ENCODE measurements at places on chromosomes 16 and 17. TPM values are rescaled to one million over a fixed set of nuclear protein-coding genes. Genes with fewer than 3 reads are reported as not detected.

The WIPI1 gene
- total RNA-seq: 53.5 TPM

The NR1D1 gene
- 2.6 TPM for total RNA-seq

The TMIGD1 gene
- not detected for total RNA-seq

DNA sequence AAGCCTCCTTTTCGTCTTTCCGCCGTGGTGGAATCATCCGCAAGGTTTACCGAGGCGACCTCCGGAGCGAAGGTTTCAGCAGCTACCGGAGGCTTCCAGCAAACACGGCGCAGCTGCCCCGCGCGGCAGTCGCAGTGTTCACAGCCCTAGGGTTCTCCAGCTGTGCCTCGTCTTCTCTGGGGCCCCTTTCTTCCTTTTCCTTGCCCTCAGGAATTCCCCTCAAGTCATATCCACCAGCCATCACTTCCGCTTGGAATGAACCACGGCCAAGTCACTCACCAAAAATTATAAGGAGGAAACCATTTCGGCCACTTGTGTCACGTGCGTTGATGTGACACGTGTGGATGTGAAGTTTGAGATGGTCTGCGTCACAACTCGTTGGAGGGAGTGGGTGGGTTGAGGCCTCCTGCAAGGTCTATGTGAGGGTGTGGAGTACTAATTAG, 636 bp upstream of the ERN1 start:
- H3K27ac ChIP-seq: peak overlapping the region; percentile 5
- H3K36me3 ChIP-seq: no peaks in the 10 kb centered on the region
- peak overlapping the region; percentile 71 for H3K4me3 ChIP-seq
- peaks cover 13% of the 10 kb centered on the region for H3K27me3 ChIP-seq

DNA sequence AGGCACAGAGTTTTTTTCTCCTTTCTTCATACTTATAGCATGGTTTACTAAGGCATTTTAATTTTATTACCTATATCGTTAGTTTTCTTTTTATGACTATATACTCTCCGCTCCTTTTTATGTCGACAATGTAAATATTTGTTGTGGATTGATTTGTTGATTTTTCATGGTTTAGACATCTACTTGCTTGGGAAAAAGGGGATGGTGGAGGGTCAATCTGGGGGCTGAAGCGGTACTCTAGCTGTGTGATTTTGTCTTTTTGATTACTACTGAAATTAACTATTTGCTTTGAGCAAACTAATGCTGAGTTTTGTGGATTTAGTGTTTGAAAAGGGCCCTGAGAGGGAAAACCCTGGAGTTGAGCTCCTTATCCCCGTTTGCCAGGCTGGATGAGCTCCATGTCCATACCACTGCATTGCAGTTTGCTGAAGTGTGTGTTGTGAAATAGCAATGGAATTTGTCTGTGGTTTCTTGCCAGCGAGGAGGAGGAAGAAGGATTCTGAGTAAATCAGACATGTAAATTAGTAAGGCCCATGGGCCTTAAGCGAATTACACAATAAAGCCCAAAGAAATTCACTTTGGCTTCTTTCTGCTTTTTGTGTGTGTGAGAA, 72.0 kb downstream of the FTO start:
- H3K36me3 ChIP-seq: no peaks in the 10 kb centered on the region
- H3K4me1 ChIP-seq: peaks cover 41% of the 10 kb centered on the region
- H3K27ac ChIP-seq: no peak overlapping the region
- H3K4me3 ChIP-seq: no peak overlapping the region
- H3K27me3 ChIP-seq: no peaks in the 10 kb centered on the region
- DNase-seq: no peak

GRCh38 chr17:47929218-47930000, 12.0 kb upstream of the PNPO start:
- H3K27me3 ChIP-seq: no peaks in the 10 kb centered on the region
- H3K4me1 ChIP-seq: peaks cover 2% of the 10 kb centered on the region
- DNase-seq: no peak
- peaks cover 16% of the 10 kb centered on the region for H3K36me3 ChIP-seq
- no peak overlapping the region for H3K4me3 ChIP-seq
- H3K27ac ChIP-seq: no peak overlapping the region

The CCL14 gene
- not detected for total RNA-seq

The CDH3 gene
- total RNA-seq: 110 TPM

DNA sequence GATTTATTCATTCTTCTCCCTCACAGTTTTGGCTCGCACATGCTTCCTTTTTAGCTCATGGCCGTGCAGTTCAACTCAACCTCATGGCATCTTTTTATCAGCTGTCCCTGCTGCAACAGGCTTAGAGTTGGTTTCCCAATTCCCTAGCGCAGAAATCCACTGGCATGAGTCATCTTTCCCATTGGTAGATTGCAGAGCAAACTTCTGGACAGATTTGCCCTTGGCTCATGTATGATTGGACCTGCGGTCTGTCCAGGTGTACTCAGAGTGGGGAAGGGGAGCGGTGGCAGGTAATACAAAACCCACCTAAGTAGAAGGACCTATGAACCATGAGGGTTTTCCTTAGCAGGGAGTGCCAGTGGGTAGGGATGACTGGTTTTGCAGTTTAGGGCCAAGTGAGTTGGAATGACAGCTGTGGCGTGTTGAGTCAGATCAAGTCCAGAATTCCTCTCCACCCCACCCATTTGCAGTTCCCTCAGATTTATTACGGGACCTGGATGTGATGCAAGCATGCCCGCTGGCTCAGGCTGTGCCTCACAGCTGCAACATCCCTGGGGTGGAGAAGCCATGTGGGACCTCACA, 584.7 kb downstream of the WWOX start:
- H3K36me3 ChIP-seq: no peaks in the 10 kb centered on the region
- no peaks in the 10 kb centered on the region for H3K27me3 ChIP-seq
- H3K4me1 ChIP-seq: no peaks in the 10 kb centered on the region

The BRIP1 gene
- total RNA-seq: 14.3 TPM

GRCh38 chr16:78184238-78185183, 85.1 kb downstream of the WWOX start:
- H3K4me3 ChIP-seq: no peak overlapping the region
- peaks cover 3% of the 10 kb centered on the region for H3K4me1 ChIP-seq
- no peak overlapping the region for H3K27ac ChIP-seq
- no peaks in the 10 kb centered on the region for H3K27me3 ChIP-seq
- no peak for DNase-seq

DNA sequence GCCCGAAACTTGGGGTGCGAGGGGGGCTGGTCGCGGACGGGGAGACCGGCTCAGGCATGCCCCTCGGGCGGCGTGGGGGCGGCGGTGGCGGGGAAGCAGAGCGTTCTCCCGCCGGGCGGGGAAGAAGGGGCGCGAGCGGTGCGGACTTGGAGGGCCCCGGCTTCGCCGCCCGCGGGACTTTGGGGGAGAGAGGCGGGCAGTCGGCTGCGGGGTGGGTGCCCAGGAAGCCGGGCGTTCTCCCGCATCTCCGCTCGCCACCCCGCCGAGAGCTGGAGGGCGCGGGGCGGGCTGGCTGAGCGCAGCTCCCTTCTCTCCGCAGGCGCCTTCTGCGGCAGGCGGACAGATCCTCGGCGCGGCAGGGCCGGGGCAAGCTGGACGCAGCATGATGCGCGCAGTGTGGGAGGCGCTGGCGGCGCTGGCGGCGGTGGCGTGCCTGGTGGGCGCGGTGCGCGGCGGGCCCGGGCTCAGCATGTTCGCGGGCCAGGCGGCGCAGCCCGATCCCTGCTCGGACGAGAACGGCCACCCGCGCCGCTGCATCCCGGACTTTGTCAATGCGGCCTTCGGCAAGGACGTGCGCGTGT, 772 bp downstream of the NTN1 start:
- peak overlapping the region; percentile 83 for H3K4me3 ChIP-seq
- H3K27ac ChIP-seq: no peak overlapping the region
- peaks cover 65% of the 10 kb centered on the region for H3K27me3 ChIP-seq
- H3K4me1 ChIP-seq: peaks cover 2% of the 10 kb centered on the region

DNA sequence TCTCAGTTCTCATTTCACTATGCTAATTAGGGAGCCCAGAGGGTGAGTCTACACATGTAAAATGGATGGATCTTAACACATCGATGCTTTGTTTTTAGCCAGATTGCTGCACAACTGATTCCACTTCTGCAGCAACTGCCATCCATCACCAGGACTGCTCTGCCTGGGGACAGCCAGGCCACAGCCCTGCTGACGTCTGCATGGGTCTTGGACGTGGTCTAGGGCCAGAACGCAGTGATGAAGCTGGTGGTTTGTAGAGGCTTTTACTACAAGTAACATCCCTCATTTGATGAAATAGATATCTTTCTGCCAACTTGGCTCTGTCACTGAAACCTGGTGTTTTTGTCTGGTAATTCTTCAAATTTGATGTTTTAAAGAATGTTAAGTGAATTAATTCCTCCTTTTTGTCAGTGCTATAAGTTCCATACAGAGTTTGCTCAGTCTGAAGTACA, 50.6 kb downstream of the MARCHF10 start:
- H3K27ac ChIP-seq: no peak overlapping the region
- H3K36me3 ChIP-seq: no peaks in the 10 kb centered on the region
- peaks cover 9% of the 10 kb centered on the region for H3K4me1 ChIP-seq
- peaks cover 18% of the 10 kb centered on the region for H3K27me3 ChIP-seq

The PRR29 gene
- 3.7 TPM for total RNA-seq

The QPRT gene
- 106 TPM for total RNA-seq

- H3K36me3 ChIP-seq: peaks cover 2% of the 10 kb centered on the region
- H3K4me1 ChIP-seq: no peaks in the 10 kb centered on the region
- H3K4me3 ChIP-seq: no peak overlapping the region
- peaks cover 29% of the 10 kb centered on the region for H3K27me3 ChIP-seq
Measured at GRCh38 chr16:2808181-2808580, 8.9 kb upstream of the PRSS21 start.

GRCh38 chr16:89093602-89094251, at the start of gene ACSF3:
Gene ACSF3 (plus strand): TSS chr16:89093852. CDS start chr16:89100682, 6,830 bp downstream.
- H3K27me3 ChIP-seq: peaks cover 49% of the 10 kb centered on the region
- no peaks in the 10 kb centered on the region for H3K36me3 ChIP-seq
- peaks cover 32% of the 10 kb centered on the region for H3K4me1 ChIP-seq

DNA sequence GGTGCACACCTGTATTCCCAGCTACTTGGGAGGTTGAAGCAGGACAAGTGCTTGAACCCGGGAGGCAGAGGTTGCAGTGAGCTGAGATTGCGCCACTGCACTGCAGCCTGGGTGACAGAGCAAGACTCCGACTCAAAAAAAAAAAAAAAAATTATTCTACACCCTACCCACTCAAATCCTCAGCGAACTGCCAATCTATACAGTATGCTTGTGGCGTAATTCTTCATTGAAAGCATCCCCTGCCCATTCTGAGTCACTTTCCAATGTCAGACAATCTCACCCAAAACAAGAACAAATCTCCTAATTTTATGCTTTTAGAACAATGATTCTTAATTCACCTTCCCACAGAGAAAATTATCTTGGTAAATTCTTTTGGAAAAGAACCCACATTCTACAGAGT, 12.0 kb downstream of the AMFR start:
- no peak for DNase-seq
- no peaks in the 10 kb centered on the region for H3K27me3 ChIP-seq
- no peak overlapping the region for H3K4me3 ChIP-seq

GRCh38 chr17:7132511-7133094, 18.0 kb upstream of the ASGR2 start:
- H3K4me3 ChIP-seq: no peak overlapping the region
- H3K4me1 ChIP-seq: peaks cover 22% of the 10 kb centered on the region
- H3K36me3 ChIP-seq: no peaks in the 10 kb centered on the region
- peak overlapping the region; percentile 29 for H3K27ac ChIP-seq

DNA sequence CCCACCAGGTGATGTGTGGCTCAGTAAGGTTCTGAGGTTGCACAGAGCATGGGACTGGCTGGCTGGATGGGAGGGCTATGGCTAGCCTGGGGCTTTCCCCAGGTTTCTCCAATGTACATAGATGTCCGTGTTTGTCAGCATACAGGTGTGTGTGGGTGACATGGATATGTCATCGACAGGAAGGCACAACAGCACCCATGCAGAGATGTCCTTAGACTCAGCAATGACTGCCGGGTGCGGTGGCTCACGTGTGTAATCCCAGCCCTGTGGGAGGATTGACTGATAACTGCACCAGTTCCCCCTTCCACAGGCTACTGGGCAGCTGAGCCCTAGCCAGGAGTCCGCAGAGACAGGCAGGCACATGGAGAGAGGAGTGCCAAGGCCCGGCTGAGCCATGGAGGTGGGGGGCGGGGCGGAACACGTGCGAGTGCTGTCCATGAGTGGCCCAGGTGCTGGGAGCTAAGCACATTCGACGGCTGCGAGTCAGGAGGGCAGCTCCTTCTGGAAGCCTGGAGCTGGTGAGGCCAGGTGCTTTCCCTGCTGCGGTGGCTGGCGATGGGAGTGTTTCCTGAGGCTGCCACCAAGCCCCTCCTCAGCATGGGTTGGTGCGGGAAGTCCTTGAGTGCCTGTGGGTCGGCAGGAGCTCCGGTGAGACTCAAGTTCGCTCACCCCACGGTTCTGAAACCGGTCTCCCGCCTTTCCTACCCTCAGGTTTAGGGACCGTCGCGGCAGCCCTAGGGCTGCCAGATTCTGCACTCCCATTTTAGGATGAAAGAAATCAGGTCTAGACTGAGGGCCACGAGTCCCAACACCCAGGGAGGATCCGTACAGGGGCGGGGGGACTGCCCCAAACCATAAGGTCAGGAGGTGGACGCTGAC, 858 bp upstream of the ASPSCR1 start:
- H3K4me1 ChIP-seq: peaks cover 2% of the 10 kb centered on the region
- H3K36me3 ChIP-seq: no peaks in the 10 kb centered on the region
- H3K27me3 ChIP-seq: peaks cover 10% of the 10 kb centered on the region
- no peak for DNase-seq
- peak overlapping the region; percentile 94 for H3K27ac ChIP-seq

DNA sequence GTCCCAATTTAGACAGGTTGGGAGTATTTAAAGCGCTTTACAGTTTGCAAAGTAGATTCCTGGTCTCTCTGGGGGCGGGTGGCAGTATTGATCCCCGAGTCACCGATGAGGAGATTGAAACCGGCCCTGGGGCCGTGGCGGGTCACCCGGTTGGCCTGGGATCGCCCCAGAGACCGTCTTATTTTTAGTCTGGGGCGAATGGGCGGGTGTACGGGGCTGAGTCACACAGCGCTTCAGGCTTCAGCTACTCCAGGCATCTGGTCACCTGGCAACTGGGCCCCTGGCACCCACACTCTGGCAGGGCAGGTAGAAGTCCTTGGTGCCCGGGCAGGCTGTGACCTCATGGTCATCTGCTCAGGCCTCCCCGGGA, 669 bp downstream of the MIEF2 start:
- no peaks in the 10 kb centered on the region for H3K27me3 ChIP-seq
- peak overlapping the region; percentile 80 for H3K4me3 ChIP-seq
- H3K36me3 ChIP-seq: peaks cover 5% of the 10 kb centered on the region
- H3K4me1 ChIP-seq: peaks cover 18% of the 10 kb centered on the region
- no peak for DNase-seq

The CA5A gene
- not detected for total RNA-seq

DNA sequence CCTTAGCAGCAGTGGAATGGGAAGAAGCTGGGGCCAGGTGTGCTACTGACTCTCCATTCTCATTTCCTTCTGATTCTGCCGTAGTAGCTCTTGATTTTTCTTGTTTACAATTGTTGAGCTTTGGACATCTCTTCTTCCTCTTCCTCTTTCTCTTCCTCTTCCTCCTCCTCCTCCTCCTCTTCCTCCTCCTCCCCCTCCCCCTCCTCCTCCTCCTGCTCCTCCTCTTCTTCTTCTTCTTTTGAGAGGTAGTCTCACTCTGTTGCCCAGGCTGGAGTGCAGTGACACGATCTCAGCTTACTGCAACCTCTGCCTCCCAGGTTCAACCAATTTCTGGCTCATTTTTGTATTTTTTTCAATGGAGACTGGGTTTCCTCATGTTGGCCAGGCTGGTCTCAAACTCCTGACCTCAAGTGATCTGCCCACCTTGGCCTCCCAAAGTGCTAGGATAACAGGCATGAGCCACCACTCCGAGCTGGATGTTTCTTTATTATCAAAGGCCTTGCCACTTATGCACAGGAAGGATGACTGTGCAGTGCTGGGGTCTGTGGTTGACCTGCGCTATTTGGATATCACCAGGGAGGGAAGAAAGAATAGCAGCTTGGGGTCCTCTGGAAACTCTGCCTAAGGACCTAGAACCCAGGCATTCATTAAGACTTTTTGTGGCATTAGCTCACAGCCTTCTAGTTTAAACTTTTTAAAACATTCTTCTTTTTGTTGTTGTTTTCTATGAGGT, 127.8 kb upstream of the KCNJ16 start:
- no peaks in the 10 kb centered on the region for H3K36me3 ChIP-seq
- H3K4me1 ChIP-seq: no peaks in the 10 kb centered on the region
- H3K27me3 ChIP-seq: no peaks in the 10 kb centered on the region
- H3K27ac ChIP-seq: no peak overlapping the region
- DNase-seq: no peak

All from progenitor cell of endocrine pancreas (in vitro differentiated cells).